Smooth muscle cell of the brain vasculature (primary cell): ENCODE measurements at places on chromosomes 3 and 15.

- DNase-seq = no peak
Measured at GRCh38 chr3:183254487-183255347, 1.7 kb downstream of the B3GNT5 start.

DNA sequence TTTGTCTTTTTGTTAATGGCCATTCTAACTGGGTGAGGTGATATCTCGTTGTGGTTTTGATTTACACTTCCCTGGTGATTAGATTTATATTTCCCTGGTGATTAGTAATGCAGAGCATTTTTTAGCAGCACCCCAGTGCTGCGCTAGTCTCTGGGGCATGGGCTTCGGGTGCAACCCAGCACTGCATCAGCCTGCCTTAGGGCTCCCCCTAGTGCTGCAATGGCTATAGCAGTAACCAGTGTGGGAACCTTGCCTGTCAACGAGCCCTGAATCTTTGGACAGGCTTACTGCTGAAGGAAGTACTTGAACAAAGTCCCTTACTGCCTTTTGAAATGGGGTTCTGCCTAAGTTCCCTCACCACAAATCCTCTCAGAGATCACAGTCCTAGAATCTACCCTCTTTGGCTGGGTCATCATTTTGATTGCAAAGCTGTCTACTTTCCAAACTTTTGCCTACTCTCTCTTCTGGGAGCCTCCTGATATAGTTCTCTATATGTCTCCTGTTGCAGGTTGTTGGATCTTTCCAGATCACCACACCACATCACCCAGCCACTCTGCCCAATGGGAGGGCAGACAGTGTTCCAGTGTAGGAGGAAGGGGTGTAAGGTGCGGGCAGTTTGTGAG, 79.2 kb upstream of the CCNL1 start:
- DNase-seq = no peak

DNA sequence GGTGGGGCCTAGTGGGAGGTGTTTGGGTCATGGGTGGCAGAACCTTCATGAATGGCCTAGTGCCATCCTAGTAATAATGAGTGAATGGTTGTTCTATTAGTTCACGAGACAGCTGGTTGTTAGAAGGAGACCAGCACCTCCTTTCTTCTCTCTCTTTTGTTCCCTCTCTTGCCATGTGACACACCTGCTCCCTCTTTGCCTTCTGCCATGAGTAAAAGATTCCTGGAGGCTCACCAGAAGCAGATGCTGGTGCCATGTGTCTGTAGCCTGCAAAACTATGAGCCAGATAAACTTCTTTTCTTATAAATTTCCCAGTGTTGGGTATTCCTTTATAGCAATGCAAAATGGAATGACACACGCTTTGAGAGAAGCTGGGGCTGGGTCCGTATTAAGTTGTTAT, 89.0 kb upstream of the SLC4A7 start:
- no peak for DNase-seq

- DNase-seq = no peak
Measured at GRCh38 chr3:9659849-9660248, 10.5 kb downstream of the MTMR14 start.

GRCh38 chr3:40490916-40491315, 14.0 kb downstream of the ZNF619 start:
- DNase-seq = no peak

GRCh38 chr3:114446600-114446999, 152.8 kb downstream of the TIGIT start:
- DNase-seq = no peak

- DNase-seq = no peak
Measured at GRCh38 chr3:152365766-152366593, 97.3 kb downstream of the MBNL1 start.

DNA sequence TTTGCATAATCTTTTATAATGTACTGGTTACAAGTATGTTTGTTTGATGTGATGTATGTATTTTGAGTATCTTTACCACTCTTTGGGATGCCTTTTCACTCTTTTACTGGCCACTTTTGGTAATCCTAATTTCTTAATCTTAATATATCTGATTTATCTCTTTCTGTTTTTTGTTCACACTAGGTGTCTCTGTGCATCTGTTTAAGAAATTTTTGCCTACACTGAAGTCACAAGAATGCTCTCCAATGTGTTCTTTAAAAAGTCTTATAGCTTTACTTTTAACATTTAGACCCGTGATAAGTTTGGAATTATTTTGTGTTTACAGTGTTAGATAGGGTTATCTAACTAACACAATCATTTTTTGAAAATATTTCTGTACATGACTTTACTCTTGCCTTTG, 659.1 kb downstream of the SI start:
- no peak for DNase-seq

DNA sequence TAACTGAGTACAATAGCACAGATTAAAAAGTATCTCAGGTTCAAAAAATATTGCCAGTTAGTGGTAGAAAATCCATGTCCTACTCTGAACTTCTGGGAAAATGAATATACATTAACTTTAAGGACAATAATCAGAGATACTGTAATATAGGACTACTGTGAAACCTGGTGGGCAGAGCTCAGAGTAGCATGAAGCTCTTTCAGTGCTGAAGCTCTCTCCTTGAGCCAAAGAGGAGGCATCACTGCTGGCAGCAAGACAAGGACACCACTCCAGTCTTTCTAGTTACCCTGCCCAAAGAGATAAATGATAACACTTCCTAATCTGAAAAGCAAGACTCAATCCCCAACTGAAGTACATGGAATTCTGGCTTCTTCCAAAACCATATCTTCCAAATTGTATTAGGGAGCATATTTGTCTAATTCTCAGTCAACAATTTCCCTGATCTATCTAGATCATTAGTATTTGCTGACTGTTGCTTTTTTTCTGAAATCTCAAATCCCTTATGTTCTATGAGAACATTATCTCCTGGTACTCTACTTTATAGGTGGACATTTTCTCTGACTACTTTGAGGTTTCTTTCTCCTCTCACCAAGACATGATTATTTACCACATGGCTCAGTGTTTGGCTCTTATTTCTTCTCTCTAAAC, 55.9 kb downstream of the CLDN1 start:
- DNase-seq = no peak

DNA sequence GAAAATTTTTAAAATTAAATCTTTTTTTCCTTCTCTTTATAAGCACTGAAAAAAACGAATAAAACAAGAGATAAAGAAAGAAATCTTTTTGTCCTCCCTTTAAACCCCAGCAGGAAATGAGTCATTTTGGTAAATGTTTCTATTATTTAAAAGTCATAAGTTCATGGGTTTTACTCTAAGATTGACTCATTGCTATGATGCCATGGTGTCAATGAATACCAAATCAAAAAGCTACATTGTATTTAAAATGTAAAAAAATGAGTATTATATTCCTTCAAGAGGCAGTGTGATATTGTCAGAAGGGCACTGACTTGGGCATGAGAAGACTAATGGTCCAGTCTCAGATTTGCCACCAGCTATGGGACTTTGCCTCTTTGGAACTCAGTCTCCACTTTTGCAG, 303.4 kb upstream of the DNAJC19 start:
- no peak for DNase-seq

- peak; percentile 77 for DNase-seq
Measured at GRCh38 chr3:41580274-41580959, 381.1 kb downstream of the CTNNB1 start.

- no peak for DNase-seq
Measured at GRCh38 chr3:2872884-2873283, 237.3 kb downstream of the IL5RA start.

- no peak for DNase-seq
Measured at GRCh38 chr3:10251006-10251405, 2.7 kb downstream of the TATDN2 start.

DNA sequence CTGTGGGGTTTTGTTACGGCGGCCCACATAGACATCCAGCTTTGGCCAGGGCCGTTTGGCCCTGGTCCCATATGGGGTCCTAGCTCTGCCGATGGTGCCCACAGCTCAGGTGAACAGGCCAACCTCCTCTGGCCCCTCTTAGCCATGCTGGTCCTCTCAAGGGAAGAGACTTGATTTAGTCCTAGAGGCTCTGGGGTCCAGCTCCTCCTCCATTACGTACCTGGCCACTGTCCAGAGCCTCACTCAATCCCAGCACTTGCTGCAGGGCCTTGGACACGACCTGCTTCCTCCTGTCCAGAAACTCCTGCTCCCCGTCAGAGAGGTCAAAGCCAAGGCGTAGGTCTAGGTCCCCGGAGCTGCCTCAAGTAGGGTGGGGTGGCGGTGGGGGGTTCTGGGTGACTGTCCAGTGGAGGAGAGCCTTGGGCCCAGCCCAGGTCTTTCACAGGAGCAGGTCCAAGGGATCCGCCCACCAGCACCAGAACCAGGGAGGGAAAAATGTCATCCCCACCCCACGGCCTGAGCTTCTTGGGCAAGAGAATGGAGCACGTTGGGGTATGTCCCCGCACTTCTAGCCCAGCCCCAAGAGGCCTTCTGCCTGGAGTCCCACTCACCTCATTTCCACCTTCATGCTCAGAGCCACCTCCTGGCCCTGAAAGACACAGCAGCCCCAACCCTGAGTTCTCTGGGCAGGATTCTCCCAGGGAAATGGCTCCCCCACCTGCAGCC, 6.8 kb downstream of the PLA2G4F start:
- DNase-seq = no peak

DNA sequence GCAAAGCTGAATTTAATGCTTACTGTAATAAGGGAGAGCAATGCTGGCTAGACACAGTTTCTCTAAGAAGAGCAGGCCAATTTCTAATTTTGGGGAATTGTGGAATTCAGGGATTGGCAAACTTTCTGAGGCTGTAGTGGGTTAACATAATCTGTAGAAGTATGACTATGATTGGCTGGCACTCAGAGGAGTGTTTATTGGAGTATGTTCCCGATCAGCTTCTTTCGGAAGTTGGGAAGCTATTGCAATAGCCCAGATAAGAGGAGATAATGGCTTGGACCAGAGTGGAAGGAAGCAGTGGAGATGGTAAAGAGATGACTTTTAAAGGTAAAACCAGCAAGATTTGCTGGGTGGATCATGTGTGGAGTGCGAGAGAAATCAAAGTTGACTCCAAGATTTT, 19.4 kb downstream of the TMOD3 start:
- DNase-seq = no peak

GRCh38 chr15:61038910-61039309, 190.2 kb downstream of the RORA start:
- DNase-seq = no peak

DNA sequence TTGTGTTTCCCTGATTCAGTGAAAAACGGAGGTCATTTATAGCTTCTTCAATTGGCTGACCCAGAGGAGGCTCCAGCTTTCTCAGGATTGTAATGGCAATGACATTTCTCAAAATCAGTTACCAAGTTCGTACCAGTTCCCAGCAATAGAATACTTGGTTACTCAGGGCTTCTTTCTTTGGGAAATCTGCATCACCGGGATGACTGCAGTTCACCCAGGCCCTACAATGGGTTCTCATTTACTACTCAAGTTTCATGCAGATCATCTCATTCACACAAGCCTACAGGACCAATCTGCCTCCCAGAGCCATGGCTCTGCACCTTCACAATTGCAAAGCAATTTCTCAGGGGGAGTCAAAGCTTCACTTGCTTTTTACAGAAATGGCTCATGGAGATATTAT, 109.6 kb downstream of the FHIT start:
- DNase-seq = no peak
